ENCODE measurements at places on chromosomes 3 and 15.
A peak's percentile ranks its signal among the peaks of the same experiment; 100 is the strongest.

DNA sequence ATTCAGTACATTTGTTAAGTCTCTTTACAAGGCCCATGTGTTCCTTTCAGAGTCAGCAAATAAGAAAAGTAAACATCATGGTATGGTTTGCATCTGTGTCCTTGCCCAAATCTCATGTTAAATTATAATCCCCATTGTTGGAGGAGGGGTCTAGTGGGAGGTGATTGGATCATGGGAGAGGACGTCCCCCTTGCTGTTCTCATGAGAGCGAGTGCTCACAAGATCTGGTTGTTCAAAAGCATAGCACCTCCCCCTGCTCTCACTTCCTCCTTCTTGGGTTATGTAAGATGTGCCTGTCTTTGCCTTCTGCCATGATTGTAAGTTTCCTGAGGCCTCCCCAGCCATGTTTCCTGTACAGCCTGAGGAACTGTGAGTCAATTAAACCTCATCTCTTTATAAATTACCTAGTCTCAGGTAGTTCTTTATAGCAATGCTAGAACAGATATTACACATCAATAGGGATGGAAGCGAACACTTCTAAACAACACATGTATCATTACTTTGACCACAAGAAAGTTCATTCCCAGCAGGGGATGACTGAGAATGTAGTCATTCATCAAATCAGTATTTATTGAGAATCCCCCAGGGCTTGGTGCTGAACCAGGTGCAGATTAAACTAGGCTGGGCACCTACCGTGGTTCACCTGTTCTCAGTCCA is 4.1 kb downstream of the EFCAB12 start:
- DNase-seq = peak; percentile 50

DNA sequence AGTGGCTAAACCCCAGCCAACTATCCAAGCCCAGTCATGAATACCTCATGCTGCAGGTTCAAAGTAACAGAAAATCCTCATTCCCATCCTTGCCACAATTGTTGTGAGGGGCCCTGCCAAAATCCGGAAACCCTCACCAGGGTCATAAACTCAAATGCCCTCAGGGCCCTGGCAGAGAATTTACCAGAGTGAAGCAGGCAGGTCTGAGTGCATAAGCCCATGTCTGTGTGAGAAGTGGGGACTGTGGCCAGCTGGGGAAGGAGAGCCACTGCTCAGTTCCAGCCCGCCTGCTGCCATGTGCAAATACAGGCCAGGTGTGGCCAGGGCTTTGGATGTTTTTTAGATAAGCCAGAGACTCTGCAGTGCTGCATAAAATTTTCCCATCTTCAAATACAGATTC is 7.0 kb downstream of the CEP152 start:
- no peak for DNase-seq

GRCh38 chr15:68786753-68787152 is 33.9 kb downstream of the ANP32A start:
- no peak for DNase-seq

DNA sequence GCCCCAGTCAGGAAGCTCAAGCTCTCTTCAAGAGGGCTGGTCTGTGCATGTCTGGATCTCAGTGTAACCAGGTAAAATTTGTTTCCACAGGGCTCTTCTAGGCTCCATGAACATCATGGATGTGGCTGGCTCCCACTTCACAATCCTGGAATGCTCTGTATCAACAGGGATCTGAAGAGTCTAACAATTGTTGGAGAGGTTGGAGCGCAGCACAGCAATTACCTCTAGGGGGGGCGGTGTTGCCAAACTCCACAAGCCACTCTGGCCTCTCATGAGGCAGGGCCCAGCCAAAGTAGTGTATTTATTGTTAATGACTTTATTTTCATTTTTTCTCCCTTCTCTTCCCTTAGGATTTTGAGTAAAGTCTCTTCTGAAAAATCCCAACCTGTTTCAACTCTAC is 6.1 kb upstream of the EIF2B5 start:
- DNase-seq = peak; percentile 53

DNA sequence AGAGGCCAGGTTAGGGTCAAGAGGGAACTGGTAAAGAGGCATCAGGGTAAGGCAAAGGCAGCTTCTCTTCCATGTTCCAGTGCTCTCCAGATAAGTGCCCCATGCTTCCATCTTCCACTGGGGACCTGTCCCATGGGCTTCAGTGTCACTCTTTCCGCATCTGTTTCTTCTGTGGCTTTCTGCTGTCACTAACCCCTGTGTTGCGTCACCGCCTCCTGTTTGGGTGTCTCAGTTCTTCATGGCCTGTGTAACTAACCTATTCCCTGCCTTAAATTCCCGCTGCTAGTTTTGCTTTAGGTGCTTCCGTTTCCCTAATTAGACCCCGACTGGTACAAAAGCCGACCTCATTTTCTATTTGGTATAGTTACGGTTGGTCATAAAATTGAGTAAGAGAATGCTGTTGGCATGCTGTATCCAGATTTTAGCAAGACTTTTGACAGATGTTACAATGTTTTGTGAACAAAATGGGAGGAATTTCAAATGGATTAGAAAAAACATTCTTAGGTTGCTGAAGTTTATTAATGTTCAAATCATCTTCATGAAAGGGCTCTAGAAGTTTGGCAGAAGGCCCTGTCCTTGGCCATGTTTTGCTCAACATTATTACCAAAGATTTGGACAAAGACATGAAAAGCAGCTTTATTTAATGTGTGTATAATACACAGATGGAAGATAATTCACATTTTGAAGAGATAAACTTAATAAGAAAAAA is 245.3 kb downstream of the BBX start:
- DNase-seq = peak; percentile 55

DNA sequence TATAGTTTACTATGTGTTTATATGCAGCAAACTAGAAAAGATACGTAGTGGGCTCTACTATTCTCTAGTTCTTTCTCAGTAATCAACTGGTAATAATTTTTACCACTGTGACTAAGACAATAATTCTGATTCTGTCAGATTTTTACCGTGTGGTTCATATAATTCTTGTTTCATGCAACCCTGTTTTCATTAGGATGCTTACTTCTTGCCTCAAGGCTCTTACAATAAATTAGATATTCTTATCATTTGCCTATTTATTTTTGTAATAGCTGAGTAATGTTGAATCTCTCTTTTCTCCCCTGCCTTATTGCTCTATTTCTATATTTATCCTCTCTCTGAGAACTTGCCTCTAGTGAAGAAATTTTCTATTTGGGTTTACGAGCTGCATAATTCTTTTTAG is 524.7 kb downstream of the NAALADL2 start:
- no peak for DNase-seq

GRCh38 chr3:28590216-28590615 is 241.6 kb upstream of the AZI2 start:
- no peak for DNase-seq

GRCh38 chr3:48516571-48516970 is 12.6 kb upstream of the SHISA5 start:
- DNase-seq = no peak

GRCh38 chr3:147423798-147424580 is 14.8 kb downstream of the ZIC1 start:
- no peak for DNase-seq

DNA sequence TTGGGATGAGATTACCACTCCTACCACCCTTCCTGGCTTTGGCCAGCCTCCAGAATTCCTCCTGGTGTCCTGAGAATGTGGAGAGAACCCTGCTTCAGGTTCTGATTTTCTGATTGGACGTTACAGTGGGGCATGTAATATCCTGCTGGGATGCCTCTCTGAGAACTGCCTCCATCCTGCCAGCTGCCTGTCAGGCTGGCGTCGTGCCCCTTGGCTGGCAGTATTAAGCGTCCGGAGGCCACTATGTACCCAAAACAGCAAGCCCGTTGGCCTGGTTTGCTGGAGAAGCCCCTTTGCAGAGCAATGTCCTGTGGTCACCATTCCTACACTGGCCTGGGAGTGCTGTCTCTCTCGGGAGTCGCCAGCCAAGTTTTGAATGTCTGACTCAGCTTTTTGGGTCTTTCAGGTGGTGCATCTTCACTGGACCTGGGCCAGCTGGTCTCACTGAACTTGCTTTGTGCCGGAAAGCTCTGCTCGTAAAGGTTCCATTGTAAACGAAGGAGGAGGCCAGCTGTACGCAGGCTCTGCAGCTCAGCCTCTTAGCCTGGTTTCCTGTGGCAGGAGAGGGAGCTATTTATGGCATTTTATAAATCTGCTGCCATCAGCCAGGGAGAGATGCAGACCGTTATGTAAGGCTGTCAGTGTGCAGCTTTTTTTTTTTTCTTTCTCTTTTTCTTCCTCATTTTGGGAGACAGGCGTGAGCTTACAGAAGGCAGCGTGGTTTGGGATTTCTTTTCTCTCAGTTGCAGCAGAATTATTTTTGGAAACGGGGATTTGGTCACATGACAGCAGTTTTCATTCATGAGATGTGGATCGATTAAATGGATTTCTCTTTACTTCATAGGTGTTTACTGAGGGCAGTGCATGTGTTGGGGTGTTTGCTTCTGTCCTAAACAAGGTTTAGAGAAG is 19.0 kb upstream of the TRAK1 start:
- peak; percentile 70 for DNase-seq

GRCh38 chr3:63921741-63922482 is 9.7 kb upstream of the SCAANT1 start:
- DNase-seq = no peak

GRCh38 chr3:94716326-94717018 is 653.6 kb downstream of the NSUN3 start:
- no peak for DNase-seq

- no peak for DNase-seq
These were observed 17.8 kb upstream of the SEC62 start for GRCh38 chr3:169948559-169949448.

GRCh38 chr3:122077293-122078234 is 22.4 kb downstream of the CD86 start:
- no peak for DNase-seq

DNA sequence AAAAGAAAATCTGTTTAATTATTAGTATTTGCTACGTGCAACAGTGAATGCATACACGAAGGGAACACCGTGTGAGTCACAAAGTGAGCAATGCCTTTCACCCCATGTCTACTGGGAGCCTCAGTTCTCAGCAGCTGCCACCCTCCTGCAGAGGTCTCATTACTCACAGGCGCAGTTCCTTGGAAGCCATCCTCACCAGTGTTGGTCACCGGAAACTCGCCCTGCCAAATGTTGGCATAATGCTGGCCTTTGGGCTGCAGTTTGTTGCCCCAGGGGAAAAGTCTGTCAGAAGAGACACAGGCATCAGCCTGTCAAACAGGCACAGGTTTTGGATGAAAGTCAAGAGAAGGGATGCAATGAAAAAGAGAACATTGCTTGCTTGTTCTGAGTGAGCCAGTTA is 50.1 kb downstream of the SUMF1 start:
- peak; percentile 89 for DNase-seq

- no peak for DNase-seq
These were observed 1.6 kb downstream of the FRMD4B start for GRCh38 chr3:69384326-69384725.

GRCh38 chr3:158733656-158734055 is 1.4 kb upstream of the RARRES1 start:
- no peak for DNase-seq

DNA sequence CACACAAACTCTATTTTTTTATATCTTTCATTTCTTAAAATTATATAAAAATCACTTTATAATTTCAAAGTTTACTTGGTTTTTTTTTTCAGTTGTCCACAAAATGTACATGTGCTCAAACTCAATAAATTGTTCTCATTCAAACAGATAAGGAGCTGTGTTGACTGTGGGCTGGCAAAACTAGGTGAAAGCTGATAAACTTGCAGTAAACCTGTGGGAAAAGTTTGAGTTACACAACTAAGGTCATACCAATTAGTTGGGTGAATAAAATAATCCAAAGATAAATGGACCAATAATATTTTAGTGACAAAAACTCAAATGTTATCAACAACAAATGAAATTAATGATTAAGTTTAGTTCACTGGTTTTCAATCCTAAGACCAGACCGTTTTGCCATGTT is 12.6 kb upstream of the UPK1B start:
- DNase-seq = no peak

- no peak for DNase-seq
These were observed 11.5 kb downstream of the CLRN1 start for GRCh38 chr3:150960708-150961684.

GRCh38 chr15:72599855-72600464 is 54.5 kb upstream of the GOLGA6B start:
- DNase-seq = peak; percentile 59
